NCI-H226 (cell line): ENCODE measurements at places on chromosomes 11 and 22.

DNA sequence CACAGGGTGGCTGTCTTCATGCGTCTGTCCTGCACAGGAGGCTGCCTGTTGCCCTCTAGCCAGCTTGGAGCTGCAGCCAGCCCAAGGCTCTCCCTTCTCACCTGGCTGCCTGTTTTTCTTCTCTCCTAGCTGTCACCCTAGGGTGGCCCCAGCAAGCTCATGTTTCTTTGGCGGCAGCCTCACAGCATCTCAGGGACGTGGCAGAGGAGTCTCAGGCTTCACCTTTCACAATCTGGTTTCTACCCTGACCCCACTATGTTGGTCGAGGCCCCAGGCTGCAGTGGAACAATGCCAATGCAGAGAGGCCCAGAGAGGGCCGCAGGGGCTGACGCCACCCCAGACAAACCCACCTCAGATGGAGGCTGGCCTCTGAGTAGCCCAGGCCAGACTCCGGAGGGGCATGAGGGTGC lies 2.5 kb upstream of the CLDN5 start:
- DNase-seq: no peak

DNA sequence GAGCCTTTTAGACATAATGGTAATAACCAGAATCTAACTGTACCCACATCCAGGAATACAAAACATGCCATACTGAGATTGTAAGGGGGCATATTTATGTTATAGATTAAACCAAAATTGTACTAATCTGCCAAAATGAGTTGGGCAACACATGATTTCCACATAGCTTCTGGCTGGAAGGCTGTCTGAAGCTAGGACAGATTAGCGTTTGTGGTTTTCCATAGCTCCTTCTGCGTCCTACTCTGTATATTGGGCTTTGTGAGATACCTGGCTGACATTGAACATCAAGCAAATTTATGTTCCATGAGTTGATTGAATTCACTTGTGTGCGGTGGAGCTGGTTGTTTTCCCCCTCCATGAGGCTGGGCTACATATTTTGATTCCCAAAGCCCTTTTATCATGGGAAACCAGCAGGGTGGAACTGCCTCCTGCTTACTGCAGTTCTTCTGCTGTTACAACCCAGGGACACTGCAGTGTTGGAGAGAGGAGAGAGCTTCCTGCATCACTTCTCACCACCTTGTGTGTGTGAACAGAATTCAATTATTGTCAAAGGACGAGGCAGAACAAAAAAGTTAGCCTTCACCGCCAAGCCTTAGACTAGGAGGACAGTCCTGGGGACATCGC lies 114.9 kb downstream of the C11orf91 start:
- DNase-seq: no peak

GRCh38 chr11:117302228-117302627 lies 11.1 kb downstream of the BACE1-AS start:
- DNase-seq: no peak

DNA sequence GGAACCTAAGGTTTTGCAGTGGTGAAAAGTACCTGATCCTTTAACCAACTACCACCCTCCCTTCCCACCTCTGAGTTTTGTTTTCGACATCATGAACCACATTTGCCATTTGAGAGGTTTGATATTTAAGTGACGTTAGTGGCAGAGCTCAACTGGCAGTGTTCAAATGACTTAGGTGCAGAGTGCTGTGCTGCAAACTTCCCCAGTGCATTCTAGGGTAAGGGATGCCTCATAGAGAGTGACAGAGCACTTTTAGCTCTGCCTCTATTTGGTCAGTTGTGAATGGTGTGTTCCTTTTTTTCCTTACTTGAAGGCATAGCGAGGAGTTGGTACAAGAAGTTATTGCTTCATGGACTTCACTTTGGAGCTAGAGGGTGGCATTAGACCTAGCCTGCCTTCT lies 9.4 kb downstream of the BMAL1 start:
- DNase-seq: no peak
